Cardiac muscle cell (in vitro differentiated cells and primary cell): ENCODE measurements at places on chromosomes 5 and 9. TPM values are rescaled to one million over a fixed set of nuclear protein-coding genes. Genes with fewer than 3 reads are reported as not detected.
A peak's percentile ranks its signal among the peaks of the same experiment; 100 is the strongest.

DNA sequence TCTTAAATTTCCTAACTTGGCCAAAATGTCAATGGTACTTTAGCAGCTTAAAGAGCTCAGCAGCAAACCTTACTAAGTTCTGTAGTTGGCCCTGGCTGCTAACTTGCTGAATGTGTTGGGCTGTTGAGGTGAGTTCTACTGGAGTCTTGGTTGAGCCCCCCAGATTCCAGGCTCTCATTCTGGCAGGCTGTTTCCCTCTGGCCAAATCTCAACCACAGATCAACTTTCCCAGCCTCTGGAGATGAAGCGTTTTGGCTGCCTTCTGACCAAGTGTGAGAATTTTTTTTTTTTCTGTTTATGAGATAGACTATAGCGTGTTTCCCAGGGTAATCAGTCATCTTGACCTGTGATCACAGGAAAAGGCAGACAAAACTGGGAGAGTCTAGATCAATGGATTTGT is 343.7 kb downstream of the EBF1 start:
- no peaks in the 10 kb centered on the region for H3K27me3 ChIP-seq
- H3K27ac ChIP-seq: no peak overlapping the region
- no peaks in the 10 kb centered on the region for H3K4me1 ChIP-seq
- DNase-seq: no peak

GRCh38 chr5:14445576-14446290 is 135.9 kb upstream of the OTULINL start:
- H3K36me3 ChIP-seq: no peaks in the 10 kb centered on the region
- H3K27me3 ChIP-seq: no peaks in the 10 kb centered on the region
- peaks cover 15% of the 10 kb centered on the region for H3K4me1 ChIP-seq
- DNase-seq: peak; percentile 76
- no peak overlapping the region for H3K4me3 ChIP-seq

- H3K27me3 ChIP-seq: no peaks in the 10 kb centered on the region
- DNase-seq: no peak
- no peak overlapping the region for H3K27ac ChIP-seq
- H3K4me3 ChIP-seq: no peak overlapping the region
- H3K4me1 ChIP-seq: no peaks in the 10 kb centered on the region
These were observed 194.6 kb downstream of the CETN3 start for GRCh38 chr5:90214991-90215390.

DNA sequence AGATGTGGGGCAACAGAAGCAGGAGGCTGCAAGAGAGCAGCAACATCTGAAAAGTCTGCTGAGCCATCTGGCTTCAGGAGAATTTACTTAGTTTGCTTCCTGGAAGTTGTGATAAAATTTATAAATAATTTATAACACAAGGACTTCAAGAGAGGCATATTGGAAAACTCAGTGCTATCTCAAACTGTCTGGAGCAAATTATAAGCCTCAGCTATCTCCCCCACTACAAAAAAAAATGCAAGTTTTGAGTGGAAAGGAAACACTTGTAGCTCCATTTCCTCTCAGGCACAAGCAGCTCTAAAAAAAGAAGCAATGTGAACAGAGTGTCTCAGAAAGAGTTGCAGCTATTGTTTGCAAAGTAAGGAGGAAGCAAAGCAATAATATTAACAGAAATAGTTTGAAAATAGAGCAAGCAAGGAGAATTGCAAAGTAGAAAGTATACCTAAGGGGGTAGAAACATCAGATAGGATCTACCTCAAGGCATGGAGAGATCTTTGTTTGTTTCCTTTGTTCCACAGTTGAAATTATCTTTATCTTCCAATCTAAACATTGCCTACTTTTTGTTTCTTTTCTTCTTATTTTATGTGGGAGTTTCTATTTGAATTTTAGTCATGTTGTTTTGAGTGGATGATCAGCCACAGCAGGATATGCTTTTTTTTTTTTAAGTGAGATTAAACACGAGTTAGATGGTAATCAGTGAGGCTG is 55.9 kb upstream of the IL6ST start:
- peak overlapping the region; percentile 52 for H3K27ac ChIP-seq
- H3K27me3 ChIP-seq: no peaks in the 10 kb centered on the region
- H3K4me3 ChIP-seq: no peak overlapping the region
- no peaks in the 10 kb centered on the region for H3K36me3 ChIP-seq
- DNase-seq: peak; percentile 17
- peaks cover 13% of the 10 kb centered on the region for H3K4me1 ChIP-seq

- H3K36me3 ChIP-seq: no peaks in the 10 kb centered on the region
- no peak overlapping the region for H3K4me3 ChIP-seq
- H3K27ac ChIP-seq: no peak overlapping the region
- DNase-seq: no peak
- no peaks in the 10 kb centered on the region for H3K4me1 ChIP-seq
These were observed 140.5 kb downstream of the DIRAS2 start for GRCh38 chr9:90502134-90502533.

DNA sequence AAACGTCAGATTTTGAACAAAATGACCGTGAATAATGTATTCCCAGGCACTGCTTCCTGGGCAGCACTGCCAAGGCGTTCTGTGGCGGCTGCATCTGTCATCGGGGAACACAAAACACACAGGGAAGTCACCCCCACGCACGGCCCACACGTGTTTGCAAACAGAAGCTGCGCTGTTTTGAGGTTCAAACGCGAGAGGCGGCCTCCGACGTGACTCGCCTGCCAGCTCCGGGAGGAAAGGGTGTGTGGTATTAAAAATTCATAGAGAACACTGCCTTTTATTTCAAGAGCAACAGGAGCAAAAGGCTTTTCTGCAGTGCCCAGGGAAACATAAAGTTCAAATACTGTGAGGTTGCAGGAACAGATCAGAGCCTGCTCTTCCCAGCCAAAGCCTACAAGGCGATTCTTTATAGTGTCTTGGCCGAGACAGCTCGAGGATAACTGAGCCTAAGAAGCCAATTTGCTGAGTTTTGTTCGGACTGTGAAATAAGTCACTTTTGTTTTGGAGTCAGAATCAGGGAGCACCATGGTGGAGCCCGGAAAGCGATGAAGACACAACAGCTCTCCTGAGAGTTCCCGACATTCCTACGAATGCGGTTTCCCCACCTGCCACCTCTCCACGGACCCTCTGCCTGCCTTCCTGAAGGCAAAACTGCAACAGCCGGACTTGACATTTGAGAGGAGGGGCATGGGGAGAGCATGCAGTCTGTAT is 115.3 kb upstream of the IRX2 start:
- no peaks in the 10 kb centered on the region for H3K4me1 ChIP-seq
- H3K36me3 ChIP-seq: no peaks in the 10 kb centered on the region

SPINK1 gene
- not detected in 2 replicates for total RNA-seq

SPINK13 gene
- not detected in 2 replicates for total RNA-seq

TLE1 gene
- 3.2 and 3.4 TPM in 2 replicates for total RNA-seq

TAF11L5 gene
- not detected in 2 replicates for total RNA-seq
